ENCODE measurements at places on chromosomes 2 and 18. TPM values are rescaled to one million over a fixed set of nuclear protein-coding genes. Genes with fewer than 3 reads are reported as not detected.

- H3K27me3 ChIP-seq, result no peaks in the 10 kb centered on the region
- peaks cover 36% of the 10 kb centered on the region for H3K4me1 ChIP-seq
- DNase-seq, result no peak
- H3K36me3 ChIP-seq, result no peaks in the 10 kb centered on the region
- no peak overlapping the region for H3K4me3 ChIP-seq
These were observed 198.2 kb downstream of the PRKCE start for GRCh38 chr2:45849491-45850283.

ARHGAP25 gene
- total RNA-seq, result not detected

GRCh38 chr2:167212014-167212648 is 323.9 kb downstream of the XIRP2 start:
- no peaks in the 10 kb centered on the region for H3K4me1 ChIP-seq
- H3K27me3 ChIP-seq, result no peaks in the 10 kb centered on the region
- no peak overlapping the region for H3K4me3 ChIP-seq
- H3K27ac ChIP-seq, result no peak overlapping the region

GRCh38 chr18:69916412-69916811 is 31.3 kb downstream of the CD226 start:
- H3K4me3 ChIP-seq, result no peak overlapping the region
- no peaks in the 10 kb centered on the region for H3K27me3 ChIP-seq
- no peak overlapping the region for H3K27ac ChIP-seq

PMAIP1 gene
- 16.5 TPM for total RNA-seq

- H3K4me1 ChIP-seq, result no peaks in the 10 kb centered on the region
- no peak overlapping the region for H3K4me3 ChIP-seq
- H3K36me3 ChIP-seq, result no peaks in the 10 kb centered on the region
- no peak overlapping the region for H3K27ac ChIP-seq
- DNase-seq, result no peak
- H3K27me3 ChIP-seq, result no peaks in the 10 kb centered on the region
These were observed 22.0 kb downstream of the SLC14A1 start for GRCh38 chr18:45745817-45746461.

ELOA2 gene
- not detected for total RNA-seq

GULP1 gene
- 31.5 TPM for total RNA-seq

- H3K36me3 ChIP-seq, result no peaks in the 10 kb centered on the region
- no peak for DNase-seq
- no peak overlapping the region for H3K4me3 ChIP-seq
- peaks cover 95% of the 10 kb centered on the region for H3K27me3 ChIP-seq
These were observed 106.6 kb upstream of the TWIST2 start for GRCh38 chr2:238741277-238741676.

REG3G gene
- total RNA-seq, result not detected

- no peaks in the 10 kb centered on the region for H3K4me1 ChIP-seq
- H3K4me3 ChIP-seq, result no peak overlapping the region
- no peaks in the 10 kb centered on the region for H3K36me3 ChIP-seq
- DNase-seq, result no peak
These were observed 54.1 kb upstream of the AQP4 start for GRCh38 chr18:26919627-26920026.

DNA sequence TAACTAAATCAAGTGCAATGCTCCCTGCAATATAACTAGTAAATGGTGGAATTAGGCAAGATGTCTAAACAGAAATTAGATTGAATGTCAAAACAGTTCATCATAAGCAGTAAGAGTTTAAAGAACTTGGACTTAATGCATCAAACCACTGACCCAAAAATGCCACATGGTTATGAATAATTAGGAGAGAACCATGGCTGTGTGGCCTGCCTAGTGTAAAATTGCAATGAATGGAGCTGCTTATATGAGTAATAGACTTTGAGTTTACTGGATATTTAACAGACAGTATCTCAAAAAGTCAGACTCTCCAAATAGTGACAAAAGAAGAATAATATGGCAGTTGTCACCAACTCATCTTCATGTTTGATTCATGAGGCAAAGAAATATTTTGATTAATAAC is 101.6 kb upstream of the COL5A2 start:
- H3K27ac ChIP-seq, result no peak overlapping the region
- no peaks in the 10 kb centered on the region for H3K27me3 ChIP-seq
- DNase-seq, result no peak
- no peak overlapping the region for H3K4me3 ChIP-seq

IL36B gene
- not detected for total RNA-seq

GRCh38 chr18:47120428-47120827 is 29.9 kb downstream of the HDHD2 start:
- DNase-seq, result no peak
- no peaks in the 10 kb centered on the region for H3K36me3 ChIP-seq
- no peaks in the 10 kb centered on the region for H3K4me1 ChIP-seq
- H3K4me3 ChIP-seq, result no peak overlapping the region
- H3K27me3 ChIP-seq, result no peaks in the 10 kb centered on the region

SLC16A14 gene
- 0.57 TPM for total RNA-seq

CYP27A1 gene
- 2.0 TPM for total RNA-seq

- no peak overlapping the region for H3K4me3 ChIP-seq
- no peak overlapping the region for H3K27ac ChIP-seq
- 0 out of 2 replicates have a peak, but pooled peaks cover 3% of the 10 kb centered on the region for H3K4me1 ChIP-seq
- DNase-seq, result no peak
These were observed 6.1 kb upstream of the SLC35F5 start for GRCh38 chr2:113762377-113763118.
